ENCODE measurements at places on chromosomes 3 and 15. TPM values are rescaled to one million over a fixed set of nuclear protein-coding genes. Genes with fewer than 3 reads are reported as not detected.

GRCh38 chr15:89419370-89419984, 76.9 kb downstream of the RHCG start:
- DNase-seq, result no peak

Gene LIPC
- not detected for total RNA-seq

DNA sequence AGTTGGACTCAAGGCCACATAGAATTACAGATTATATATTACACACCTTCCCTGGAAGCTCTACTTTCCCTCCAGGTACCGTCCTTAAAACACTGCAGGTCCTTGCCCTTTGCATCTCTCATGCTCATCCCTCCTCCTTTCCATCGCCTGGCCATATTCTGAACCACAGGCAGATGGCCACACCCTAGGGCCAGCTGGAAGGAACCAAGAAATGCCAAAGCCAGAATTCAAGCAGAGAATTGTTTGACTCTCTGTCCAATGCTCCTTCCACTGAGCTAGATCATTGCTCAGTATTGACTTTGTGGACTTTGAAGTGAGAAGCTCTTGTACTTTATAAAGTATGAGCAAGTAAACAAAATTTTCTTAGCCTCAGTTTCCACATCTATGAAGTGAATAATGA, 170.3 kb upstream of the SLC24A5 start:
- DNase-seq, result no peak

GRCh38 chr3:5430701-5431100, 243.2 kb downstream of the EDEM1 start:
- DNase-seq, result no peak

DNA sequence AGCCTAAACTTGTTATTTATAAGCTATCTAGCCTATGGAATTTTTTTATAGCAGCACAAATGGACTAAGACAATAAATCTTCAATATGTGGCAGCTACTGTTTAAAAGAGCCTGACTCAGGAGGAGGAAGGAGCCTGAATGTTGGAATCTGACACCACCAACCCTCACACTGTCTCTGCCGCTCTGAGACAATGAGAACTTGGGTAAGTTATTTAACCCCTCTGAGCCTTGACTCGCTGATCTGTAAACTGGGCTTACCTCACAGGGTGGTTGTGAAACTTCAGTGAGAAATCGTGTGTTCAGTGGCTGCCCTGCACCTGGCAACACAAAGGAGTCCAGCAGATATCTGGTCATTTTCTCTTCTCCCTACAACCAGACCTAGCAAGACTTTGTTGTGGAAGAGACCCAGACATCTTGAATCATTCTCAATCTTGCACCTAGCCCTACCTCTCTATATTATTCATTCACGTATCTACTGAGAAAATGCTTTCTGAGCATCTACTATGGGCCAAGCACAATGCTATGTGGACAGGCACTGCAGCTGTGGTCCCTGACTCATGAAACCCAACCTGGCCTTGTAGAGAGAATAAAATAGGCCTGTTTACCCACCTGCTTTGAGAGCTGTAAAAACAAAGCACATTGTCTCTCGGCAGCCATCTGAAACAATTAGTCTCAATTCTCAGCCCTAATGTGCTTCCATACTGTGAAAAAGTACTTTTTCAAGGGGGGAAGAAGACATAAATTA, 81.9 kb upstream of the SLC25A36 start:
- DNase-seq, result no peak

DNA sequence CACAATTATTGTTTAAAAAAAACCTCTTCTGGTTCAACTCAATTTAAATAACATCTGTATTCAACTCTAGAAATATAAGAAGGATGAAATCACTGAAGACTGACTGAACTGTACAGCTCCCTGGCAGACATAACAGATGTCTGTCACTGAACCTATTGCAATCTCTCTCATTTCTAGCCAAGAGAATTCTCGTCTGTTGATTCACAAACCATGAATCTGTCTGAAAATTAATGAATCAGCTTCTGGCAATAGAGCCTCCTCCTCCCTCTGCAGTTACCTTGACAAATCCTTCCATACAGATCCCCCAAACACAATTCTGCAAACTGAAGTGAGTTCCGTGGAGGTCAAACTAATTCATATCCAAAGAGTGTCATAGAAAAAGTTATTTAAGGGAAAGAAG, 561.4 kb downstream of the PYDC2 start:
- no peak for DNase-seq

- no peak for DNase-seq
Observed at GRCh38 chr3:186510374-186511079, 33.7 kb downstream of the CRYGS start.

DNA sequence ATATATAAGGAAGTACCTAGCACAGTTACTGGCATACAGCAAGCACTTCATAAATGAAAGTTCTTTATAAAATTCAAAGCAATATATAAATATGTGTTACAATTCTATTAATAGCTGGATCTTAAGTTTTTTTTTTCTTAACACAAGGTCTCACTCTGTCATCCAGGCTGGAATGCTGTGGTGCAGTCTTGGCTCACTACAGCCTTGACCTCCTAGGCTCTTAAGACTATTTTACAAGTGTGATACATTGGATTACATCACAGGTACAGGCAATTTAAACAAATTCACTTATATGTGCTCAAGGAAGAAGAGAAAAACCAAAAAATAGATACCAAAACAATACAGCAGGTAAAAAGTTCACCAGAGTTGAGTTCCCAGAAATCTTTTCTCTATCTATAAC, 60.6 kb downstream of the ZNF280D start:
- no peak for DNase-seq

DNA sequence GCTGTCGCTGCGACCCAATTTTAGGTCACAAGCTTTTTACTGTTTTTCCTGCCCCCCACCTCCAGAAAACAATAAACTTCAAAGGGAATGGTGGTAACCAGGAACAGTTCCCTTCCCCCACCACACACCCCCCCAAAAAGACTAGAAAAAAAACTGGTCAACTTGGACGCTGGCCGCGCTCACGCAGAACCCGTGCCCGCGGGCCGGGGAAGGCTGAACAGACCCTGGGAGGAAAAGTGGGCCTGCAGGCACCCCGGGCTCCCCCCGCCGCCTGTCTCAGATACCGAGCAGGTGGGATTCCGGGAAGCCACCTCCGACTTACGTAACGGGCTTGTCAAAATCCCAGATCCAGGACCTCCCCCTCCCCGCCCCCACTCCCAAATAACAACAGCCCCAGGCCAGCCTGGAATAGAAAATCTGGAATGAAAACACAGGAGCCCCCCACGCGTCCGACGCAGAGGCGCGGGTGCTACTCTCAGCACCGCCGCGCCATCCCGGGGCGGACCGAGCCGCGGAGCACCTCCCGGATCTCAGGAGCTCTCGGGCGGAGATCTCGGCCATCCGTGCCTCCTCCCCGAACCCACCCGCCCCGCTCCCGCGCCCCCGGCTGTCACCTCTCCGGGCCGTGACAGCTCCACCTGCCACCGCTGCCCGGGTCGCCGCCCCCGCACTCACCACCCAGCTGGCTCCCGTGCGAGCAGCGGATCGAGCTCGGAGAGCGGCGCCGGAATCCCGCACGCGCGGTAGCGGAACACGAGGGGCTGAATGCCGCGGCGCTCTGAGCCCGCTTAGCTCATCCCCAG, 557 bp downstream of the DENND4A start:
- peak; percentile 79 for DNase-seq

Gene KPNA1
- total RNA-seq, result 42.0 TPM

GRCh38 chr15:41512940-41513505, 604 bp downstream of the LTK start:
- DNase-seq, result peak; percentile 21

- peak; percentile 21 for DNase-seq
Observed at GRCh38 chr3:61562721-61563312, 1.4 kb downstream of the PTPRG start.

Measured in uterus (tissue), 4 donors.